ENCODE measurements at places on chromosomes 1 and 21.

DNA sequence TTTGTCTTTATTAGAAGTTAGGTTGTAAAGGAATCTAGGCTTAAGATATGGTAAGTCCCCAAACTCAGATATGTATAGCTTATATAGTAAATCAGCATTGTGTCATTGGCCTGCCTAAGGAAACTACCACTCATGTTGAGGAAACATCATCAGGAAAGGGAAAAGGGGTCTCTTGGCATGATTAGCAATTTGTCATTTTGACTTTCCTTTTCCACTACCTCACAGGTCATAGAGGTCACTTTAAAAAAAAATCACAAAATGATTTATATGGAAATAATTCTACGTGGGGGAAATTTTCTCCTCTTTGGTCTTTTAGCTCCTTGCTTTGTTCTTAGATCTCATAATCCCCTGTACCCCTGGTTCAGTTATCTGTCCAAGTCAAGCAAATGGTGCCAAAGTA is 213.5 kb downstream of the RPS6KC1 start:
- DNase-seq, result no peak

GRCh38 chr1:215636258-215636965 is 69.3 kb downstream of the KCTD3 start:
- no peak for DNase-seq

GRCh38 chr1:115781343-115781742 is 12.8 kb upstream of the CASQ2 start:
- DNase-seq, result no peak

DNA sequence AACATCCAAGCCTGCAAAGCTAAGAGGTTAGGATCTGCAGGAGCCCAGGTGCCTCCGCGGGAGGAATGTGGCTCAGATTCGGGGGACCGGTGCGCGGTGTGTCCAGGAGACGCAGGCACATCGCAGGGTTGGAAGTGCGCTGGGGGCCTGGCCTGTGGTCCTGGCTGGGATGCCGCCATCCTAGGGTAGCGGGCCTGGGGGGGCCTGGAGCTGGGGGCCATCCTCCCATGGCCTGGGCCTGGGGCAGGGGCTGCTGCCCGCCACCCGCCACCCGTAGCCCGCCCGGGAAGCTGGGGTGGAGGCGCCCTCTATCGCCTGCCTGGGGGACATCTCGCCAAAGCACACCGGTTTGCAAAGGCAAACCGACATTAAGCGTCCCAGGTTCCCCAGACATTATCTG is 170.6 kb upstream of the ARHGEF16 start:
- DNase-seq, result no peak

- no peak for DNase-seq
Measured at GRCh38 chr1:208078752-208079151, 165.4 kb downstream of the PLXNA2 start.

DNA sequence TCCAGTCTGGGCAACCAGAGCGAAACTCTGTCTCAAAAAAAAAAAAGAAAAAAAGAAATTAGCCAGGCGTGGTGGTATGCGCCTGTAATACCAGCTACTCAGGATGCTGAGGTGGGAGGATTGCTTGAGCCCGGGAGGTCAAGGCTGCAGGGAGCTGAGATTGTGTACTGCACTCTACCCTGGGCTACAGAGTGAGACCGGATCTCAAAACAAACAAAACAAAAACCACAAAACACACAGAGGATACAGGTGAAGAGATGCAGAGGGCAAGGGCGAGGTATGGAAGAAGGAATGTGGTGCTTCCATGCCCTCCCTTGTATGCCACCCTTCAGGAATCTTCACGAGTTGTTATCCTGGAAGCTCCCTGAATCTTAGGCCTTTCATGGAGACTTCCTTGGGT is 68.5 kb downstream of the NDUFS5 start:
- DNase-seq, result no peak

GRCh38 chr1:162854245-162854882 is 6.6 kb downstream of the CCDC190 start:
- peak; percentile 5 for DNase-seq

- peak; percentile 20 for DNase-seq
Measured at GRCh38 chr1:53413175-53414001, 45.8 kb upstream of the DMRTB1 start.

DNA sequence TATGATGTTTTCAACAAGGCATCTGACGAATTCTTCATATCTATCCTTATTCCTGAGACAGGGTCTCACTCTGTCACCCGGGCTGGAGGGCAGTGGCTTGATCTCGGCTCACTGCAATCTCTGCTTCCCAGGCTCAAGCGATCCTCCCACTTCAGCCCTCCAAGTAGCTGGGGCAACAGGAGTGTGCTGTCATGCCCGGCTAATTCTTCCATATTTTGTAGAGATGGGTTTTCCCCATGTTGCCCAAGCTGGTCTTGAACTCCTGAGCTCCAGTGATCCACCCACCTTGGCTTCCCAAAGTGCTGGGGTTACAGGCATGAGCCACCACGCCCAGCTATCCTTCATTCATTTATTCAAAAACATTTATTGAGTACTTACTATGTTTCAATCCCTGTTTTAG is 8.0 kb downstream of the YY1AP1 start:
- DNase-seq, result no peak

DNA sequence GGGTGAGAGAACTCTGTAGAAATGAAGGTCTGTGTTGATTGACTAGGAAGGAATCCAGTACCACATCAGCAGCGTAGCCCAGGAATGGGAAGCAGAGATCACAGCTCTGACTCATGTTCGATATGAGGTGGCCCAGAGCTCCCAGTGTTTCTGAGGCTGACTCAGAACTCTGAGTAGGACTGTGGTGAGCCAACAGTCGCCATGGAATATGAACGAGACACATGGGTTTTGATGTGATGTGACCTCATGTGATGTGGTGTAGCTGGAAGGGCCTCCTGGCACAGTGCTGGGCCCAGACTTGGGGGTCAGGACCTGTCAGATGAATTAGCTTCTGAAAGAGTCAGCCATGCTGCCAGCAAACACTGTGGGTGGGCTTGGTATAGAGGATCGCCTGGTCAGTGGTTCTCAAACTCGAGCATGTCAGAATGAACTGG is 237.0 kb downstream of the MRPL39 start:
- no peak for DNase-seq

GRCh38 chr1:236502972-236503639 is 20.7 kb upstream of the LGALS8 start:
- no peak for DNase-seq

DNA sequence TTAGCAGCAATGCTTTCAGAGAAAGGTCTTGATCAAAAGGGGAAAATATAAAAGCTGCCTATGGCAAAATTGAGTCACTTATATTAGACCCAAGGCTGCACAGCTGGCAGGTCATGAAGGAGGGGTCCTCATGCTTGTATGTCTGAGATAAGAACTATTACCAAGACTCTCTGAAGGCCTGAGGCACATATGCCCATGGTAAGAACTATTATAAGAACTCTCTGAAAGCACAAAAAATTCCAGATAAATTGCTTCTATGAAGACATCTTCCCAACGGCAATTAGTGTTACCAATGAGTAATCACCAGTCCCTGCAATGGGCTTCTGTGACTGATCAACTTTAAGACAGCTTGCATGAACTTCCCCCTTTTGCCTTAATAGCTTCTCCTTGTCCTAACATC is 42.8 kb upstream of the LRIF1 start:
- no peak for DNase-seq

- DNase-seq, result no peak
Measured at GRCh38 chr1:18662286-18662639, 31.6 kb downstream of the PAX7 start.

DNA sequence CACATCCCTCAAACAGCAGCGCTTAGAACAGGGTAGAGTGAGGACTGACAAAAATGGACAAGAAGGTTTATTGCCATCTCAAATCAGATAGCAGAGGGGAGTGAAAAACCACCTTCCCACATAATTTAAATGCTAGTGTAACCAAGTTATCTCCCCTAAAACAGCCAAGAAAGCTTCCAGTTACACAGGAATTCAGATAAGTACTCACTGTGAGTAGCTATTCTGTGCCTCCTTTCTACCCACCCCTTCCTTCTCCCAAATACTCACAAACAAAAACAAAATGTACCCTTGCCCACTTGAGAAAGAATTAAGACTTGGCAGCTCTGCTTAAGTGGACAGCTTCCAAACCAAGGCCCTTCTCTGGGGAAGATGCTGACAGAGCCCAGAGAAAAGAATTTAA is 9.1 kb downstream of the OTUD7B start:
- DNase-seq, result no peak

DNA sequence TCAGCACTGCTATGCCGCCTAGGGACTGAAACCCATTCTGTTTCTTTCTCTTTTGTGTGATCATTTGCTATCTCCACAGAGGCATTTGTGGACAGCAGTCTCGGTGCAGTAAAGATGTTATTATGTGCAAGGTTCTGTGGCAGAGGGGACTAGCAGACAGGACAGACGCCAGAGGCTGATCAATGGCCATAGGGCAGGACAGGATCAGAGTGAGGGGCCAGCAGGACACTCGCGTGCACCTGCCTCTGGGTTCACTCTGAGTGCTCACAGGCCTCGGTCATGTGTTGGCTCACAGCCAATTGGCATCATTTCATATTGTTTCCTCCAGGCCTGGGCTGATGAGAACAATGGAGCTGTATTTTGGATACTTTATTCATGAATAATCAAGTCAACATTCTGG is 212.6 kb downstream of the TGFB2 start:
- no peak for DNase-seq

- no peak for DNase-seq
Measured at GRCh38 chr21:39774227-39774626, 29.2 kb downstream of the IGSF5 start.

DNA sequence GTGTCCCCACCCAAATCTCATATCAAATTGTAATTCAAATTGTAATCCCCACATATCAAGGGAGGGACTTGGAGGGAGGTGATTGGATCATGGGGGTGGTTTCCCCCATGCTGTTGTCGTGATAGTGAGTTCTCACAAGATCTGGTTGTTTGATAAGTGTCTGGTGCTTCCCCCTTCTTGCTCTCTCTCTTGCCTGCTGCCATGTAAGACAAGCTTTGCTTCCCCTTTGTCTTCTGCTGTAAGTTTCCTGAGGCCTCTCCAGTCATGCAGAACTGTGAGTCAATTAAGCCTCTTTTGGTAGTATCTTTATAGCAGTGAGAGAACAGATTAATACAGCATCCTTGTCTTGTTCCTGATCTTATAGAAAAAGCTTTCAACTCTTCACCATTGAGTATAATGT is 6.5 kb upstream of the LRRC39 start:
- DNase-seq, result no peak

DNA sequence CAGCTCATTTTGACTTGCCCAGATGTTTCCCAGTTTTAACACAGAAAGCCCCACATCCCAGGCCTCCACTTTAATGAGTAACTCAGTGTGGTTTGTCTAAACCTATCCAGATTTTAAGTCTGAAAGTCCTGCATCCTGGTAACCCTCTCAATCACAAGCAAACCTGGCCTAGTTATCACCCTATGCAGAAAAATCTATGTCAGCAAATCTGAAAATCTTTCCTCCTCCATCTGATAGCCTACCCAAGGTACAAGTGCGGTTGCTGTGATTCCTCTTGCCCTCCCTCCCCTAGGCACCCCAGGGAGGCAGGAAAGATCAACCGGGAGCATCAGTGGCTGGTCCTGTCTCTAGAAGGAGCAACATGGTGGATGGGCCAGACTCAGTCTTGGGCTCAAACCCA is 163.7 kb downstream of the IGSF21 start:
- DNase-seq, result no peak

- no peak for DNase-seq
Measured at GRCh38 chr1:17668624-17669175, 86.4 kb upstream of the ACTL8 start.

DNA sequence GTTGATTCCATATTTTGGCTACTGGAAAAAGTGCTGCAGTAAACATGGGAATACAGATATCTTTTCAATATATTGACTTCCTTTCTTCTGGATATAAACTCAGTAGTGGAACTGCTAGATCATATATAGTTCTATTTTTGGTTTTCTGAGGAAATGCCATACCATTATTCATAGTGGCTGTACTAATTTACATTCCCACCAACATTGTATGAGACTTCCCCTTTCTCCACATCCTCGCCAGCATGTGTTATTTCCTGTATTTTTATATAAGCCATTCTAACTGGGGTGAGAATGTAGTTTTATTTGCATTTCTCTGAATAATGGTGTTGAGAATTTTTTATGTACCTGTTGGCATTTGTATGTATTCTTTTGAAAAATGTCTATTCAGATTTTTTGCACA is 385.2 kb downstream of the NUF2 start:
- no peak for DNase-seq

DNA sequence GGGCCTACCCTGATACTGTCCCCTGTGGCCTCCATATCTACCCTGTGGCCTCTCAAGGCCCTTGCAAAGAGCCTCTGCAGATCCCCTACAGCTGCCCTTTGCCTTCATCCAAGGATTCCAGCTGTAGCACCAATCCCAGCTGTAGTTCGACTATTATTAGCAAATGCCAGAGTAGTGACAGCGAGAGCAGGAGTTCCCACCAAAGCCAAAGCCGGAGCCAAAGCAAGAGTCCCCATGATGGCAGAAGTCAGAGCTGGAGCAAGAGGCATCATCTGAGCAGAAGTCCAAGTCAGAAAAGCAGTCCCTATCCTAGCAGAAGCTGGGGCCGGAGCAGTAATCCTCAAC is 2.7 kb downstream of the NSUN4 start:
- no peak for DNase-seq

DNA sequence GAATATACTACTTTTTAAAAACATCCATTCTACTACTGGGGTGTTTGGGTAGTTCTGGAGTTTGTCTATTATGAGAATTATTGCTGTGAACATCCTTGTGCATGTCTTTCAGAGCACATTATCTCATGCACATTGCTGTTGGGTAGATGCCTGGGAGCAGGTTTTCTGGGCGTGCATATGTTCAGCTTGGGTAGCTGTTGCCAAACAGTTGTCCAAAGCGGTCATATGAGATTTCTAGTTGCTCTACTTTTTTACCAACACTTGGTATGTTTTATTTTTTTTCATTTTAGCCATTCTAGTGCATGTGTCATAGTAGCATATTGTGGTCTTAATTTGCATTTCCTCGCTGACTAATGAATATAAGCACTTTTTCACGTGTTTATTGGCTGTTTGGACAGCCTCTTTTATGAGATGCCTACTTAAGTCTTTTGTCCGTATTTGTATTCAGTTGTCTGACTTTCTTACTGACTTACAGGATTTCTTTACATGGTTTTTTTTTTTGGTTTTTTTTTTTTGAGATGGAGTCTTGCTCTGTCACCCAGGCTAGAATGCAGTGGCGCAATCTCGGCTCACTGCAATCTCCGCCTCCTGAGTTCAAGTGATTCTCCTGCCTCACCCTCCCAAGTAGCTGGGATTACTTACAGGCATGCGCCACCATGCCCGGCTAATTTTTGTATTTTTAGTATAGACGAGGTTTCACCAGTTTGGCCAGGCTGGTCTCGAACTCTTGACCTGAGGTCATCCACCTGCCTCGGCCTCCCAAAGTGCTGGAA is 18.1 kb downstream of the ZDHHC18 start:
- DNase-seq, result no peak

DNA sequence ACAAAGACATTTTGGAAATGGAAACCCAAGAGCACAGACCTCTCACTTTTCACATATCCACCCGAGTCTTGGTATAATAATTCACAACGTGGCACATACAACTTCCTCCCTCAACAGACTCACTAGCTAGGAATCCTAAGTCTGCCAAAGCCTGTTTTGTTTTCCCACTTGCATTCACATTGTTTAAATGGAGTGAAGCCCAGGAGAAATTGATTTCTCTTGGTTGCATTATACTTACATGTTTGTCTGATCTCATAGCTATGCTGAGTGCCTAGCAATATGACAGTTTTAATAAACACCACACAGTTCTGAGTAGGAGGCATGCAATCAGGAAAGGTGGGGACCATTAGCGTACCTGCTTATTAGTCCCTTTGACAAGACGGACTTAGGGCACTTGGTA is 348.6 kb upstream of the ADGRL4 start:
- no peak for DNase-seq

GRCh38 chr1:115839679-115840237 is 1.2 kb downstream of the NHLH2 start:
- DNase-seq, result no peak
